ENCODE measurements at places on chromosomes 11 and 22.

DNA sequence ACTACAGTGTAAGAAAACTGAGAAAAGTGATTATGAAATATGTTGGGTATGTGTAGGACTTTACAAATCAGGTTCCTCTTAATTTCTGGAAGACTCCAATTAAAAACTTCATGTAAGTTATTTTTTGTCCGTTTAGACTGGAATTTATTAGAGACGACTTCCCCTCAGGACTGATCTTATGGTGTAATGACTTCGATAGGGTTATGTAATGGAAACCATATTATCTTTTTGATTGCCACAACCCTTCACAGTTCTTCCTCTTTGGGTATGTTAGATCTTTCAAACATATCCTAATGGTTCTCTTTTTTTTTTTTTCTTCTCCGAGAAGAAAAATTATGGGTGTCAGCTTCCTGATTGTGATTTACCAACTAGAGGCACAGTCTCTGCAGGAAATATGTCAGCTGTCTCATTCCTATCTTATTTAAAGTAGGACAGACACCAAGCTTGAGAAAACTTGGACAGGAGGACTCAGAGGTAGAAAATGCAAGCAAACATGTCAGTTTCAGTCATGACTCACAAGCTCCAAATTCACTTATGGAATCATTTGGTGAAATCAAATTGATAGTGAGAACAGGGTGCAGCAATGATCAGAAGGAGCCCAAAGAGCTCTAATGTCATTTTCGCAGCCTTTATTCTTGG lies 11.1 kb upstream of the LDLRAD3 start:
- peak; percentile 10 for DNase-seq

- DNase-seq = no peak
Observed at GRCh38 chr11:57181678-57182305, at the start of gene LRRC55. Gene LRRC55 (plus strand): TSS chr11:57181953. CDS start chr11:57182023, 70 bp downstream.

- DNase-seq = no peak
Observed at GRCh38 chr11:125570952-125571351, 1.7 kb downstream of the EI24 start.

- no peak for DNase-seq
Observed at GRCh38 chr22:41848468-41848867, 15.6 kb downstream of the SREBF2 start.

GRCh38 chr11:124518989-124519451 lies 24.4 kb downstream of the OR8B12 start:
- DNase-seq = no peak

GRCh38 chr11:79244241-79244772 lies 196.5 kb downstream of the TENM4 start:
- no peak for DNase-seq

Measured in CD4-positive, alpha-beta T cell treated with Interleukin-17A for 1 hour (primary cell).